IPS-NIHi11 (cell line): ENCODE measurements at places on chromosomes 1 and 21.

GRCh38 chr1:85268801-85269585 is 7.4 kb downstream of the BCL10 start:
- DNase-seq: no peak

DNA sequence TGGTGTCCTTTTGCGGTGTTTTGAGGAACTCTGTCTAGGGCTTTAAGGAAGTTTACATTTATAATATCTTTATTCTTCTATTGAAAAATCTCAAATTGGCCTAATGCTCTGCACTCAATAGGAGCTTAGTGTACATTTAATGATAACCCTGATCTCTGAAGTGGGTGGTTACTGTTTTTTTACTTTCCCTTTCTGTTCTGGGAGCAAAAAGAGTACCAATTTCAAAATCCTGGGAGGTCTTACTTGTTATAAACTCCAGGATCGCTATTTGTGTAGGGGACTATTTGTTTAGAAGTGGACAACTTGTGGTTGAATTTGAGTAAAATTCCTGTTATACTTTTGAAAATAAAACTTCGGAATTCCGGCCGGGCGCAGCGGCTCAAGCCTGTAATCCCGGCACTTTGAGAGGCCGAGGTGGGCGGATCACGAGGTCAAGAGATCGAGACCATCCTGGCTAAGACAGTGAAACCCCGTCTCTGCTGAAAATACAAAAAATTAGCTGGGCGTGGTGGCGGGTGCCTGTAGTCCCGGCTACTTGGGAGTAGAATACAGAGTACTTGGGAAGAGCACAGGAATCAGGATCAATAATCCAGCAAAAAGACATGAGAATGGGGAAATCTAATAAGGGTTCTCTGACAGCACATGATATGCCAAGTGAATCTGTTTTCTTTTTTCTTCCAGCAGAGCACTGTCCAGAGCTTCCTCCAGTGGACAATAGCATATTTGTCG is 1.1 kb downstream of the C4BPB start:
- DNase-seq: no peak

DNA sequence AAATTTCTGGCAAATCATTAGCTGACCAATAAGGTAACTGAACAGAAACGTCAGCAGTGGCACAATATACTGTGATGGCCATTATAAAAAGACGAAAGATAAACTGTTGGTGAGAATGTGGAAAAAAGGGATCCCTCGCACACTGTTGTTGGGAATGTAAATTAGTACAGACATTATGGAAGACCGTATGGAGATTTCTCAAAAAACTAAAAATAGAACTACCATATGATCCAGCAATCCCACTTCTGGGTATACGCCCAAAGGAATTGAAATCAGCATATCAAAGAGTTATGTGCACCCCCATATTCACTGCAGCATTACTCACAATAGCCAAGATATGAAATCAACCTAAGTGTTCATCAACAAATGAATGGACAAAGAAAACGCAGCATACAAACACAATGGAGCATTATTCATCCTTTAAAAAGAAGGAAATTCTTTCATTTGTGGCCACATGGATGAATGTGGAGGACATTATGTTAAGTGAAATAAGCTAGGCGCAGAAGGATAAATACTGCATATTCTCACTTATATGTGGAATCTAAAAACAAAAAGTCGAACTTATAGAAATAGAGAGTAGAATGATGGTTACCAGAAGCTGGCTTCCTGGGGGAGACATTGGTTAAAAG is 257.7 kb downstream of the RHOU start:
- DNase-seq: no peak

GRCh38 chr1:208601561-208601960 is 357.4 kb upstream of the PLXNA2 start:
- DNase-seq: no peak

DNA sequence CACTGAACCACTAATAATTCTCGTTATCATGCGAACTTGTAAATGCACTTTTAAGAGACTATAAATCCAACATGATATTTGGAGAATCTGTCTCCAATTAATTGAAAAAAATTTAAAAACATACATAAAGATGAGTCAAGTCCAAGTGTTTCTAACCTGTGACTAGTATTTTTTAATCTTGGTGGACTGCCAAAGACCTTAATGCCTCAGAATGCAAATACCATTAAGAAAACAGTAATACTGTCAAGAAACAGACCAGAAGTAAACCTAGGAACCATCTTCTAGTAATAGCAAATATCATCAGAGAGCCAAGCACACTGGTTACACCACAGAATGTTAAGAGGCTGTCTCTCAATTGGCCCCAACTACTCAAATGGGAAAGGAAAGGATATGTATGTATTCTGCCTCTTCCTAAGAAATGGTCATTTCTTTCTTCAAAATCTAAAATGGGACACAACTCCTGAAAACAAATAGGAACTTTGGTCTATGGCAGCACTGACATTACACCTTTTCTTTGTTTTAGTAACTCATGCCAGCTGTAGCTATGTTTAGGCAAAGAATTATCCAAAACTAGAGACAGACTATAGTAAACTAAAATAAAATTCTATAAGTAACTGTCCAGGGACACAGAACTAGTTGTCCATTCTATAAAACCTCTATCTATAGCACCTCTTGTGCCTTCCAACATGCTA is 15.8 kb downstream of the SCYL3 start:
- DNase-seq: no peak

GRCh38 chr1:2603521-2604155 is 17.1 kb downstream of the PRXL2B start:
- no peak for DNase-seq

DNA sequence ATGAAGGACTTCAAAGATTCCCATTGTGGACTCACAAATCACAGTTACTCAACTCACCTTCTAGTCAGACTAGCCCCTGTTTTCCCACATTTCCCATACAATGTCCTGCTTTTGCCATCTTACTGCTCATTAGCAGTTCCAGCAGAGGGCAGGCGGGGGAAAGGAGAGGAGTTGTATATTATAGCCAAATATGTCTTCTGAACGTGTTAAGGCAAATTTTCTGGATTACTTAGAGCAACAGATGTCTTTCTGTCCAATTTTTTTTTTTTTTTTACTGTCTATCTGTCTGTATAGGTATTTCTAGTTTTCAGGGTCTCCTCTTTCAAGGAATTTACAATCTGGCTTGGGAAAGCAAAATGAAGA is 29.9 kb upstream of the DDAH1 start:
- no peak for DNase-seq

DNA sequence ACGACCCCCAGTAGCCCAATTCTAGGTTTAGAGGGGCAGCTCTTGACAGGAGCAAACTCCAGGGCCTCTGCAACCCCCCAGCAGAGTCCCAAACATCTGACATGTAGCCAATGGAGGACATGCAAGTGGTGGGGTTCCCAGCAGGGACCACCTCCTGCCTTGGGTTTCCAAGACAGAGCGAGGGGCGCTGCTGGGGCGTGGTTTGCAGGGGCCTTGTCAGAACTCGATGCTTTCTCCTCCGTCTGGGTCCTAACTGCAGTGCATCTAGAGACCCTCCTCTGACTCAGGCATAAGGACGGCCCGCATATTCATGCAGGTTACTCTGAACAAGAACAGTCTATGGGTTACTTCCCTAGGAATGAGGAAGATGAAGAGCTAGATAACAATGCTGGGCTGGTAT is 17.2 kb downstream of the EPHX1 start:
- DNase-seq: no peak

GRCh38 chr21:29305561-29305960 is 6.8 kb downstream of the BACH1 start:
- DNase-seq: no peak

GRCh38 chr1:201127755-201128455 is 921 bp upstream of the ASCL5 start:
- DNase-seq: no peak

DNA sequence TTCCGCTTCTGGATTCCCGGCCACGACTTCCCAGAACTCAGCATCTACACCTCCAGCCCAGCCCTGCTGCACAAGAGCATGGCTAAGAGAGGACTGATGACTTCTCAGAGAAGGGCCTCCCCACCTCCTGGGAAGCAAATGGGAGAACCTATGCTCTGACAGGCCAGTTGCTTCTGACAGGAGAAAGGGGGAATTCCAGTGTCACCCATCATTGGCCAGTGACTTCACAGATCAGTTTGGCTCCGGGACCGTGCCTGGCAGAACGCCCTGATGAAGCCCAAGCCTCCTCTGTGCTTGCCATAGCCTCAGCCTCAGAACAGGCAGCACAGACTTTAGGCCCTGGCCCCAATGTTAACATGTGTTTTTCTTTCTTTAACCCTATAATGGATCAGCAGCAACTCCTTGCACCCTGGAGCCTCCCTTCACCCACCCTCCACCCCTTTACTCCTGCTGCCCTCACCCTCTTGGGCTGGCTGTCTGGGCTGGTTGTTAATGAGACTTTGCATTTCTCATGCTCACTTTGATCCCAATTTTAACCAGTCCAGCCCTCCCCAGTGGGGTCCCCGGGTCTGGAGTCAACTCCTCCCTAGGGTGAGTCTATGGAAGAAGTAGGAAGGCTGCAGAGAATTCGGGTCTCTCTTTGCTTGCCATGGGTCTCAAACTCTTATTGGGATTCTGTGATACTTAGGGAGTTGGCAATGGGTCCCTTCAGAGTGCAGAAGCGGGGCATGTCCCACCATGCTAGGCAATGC is 42.7 kb upstream of the SLC30A1 start:
- DNase-seq: no peak

GRCh38 chr1:205379056-205379455 is 22.3 kb upstream of the KLHDC8A start:
- DNase-seq: no peak

DNA sequence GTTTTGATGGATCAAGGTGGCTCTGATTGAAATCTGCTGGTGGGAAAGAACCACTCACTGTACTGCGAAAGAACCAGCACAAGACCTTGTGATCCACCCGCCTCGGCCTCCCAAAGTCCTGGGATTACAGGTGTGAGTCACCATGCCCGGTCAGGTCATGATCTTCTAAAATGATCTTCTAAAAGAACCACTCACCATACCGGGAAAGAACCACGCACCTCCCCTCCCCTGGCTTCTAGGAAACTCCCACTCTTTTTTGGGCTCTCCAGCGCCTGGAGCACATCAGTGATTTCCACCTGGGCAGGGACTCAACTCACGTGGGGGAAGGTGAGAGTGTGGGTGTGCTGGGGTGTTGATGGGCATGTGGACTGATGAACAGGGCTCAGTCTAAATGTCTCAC is 7.9 kb upstream of the RAB7B start:
- DNase-seq: no peak

GRCh38 chr1:248736977-248737376 is 18.6 kb downstream of the LYPD8 start:
- DNase-seq: no peak

DNA sequence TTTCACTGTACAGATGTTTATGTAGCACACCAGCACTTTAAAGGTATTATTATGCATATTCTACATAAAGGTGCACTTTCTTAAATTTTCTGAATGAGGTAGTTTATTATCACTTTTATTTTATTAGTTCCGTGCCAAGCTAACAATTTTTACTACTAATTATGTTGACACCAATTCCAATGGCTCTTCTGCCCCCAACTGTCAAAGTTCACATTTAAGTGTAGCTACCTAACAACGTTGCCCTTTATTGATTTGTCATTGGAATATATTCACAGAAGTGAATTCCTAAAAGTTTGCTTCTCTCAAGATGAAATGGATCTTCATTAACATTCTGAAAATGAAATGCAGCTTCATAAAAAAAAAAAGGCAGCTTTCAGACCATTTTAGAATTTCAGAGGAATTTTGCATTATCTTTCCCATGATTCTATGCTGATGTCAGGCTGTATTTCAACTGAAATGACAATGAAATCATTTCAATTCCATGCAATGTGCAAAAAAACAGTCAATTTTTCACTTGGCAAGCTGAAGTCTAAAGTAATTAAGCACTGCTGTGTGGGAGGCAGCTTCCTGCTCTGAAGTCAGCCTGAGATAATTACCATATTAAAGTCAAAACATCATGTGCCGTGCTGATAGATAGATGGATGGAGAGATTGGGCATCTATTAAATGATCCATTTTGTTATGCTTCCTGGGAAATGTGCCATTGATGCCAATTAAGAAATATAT is 229.2 kb downstream of the TTLL7 start:
- no peak for DNase-seq

DNA sequence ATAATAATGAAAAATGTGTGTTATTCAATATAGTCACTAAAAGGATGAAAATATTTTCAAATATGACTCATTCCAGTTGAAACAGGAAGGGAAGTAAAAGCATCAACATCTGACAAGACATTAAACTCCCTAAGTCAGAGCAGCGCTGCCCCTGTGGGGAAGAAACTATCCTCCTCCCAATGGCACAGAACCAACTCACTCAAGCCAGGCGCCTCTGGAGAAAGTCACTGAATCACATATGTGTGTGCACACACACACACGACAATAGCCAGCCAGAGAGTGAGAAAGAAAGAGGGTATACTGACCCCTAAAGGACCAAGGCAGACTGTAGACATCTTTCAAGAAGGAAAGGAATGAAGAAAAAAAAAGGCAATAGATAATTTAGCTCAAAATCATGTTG is 126.9 kb downstream of the SETD4 start:
- no peak for DNase-seq

- no peak for DNase-seq
These were observed 191.4 kb downstream of the MIS18A start for GRCh38 chr21:32087447-32087846.

- DNase-seq: peak; percentile 83
These were observed 48.5 kb upstream of the SLC25A33 start for GRCh38 chr1:9490605-9491339.

DNA sequence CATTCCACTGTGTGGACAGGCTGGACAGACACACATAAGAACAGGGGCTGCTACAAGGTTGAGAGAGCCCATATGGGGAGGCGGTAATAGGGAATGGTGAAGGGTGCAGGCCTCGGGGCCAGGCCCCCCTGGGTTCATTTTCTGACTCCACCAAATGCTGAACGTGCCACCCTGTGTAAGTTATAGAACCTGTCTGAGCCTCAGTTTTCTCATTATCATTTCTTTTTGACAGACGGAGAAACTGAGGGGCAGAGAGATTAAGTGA is 569.5 kb downstream of the PTPRU start:
- no peak for DNase-seq

GRCh38 chr1:39574646-39575045 is 1.9 kb downstream of the PABPC4 start:
- no peak for DNase-seq

GRCh38 chr1:17886386-17886785 is 131.3 kb downstream of the ACTL8 start:
- no peak for DNase-seq

GRCh38 chr1:61230523-61230922 is 148.2 kb downstream of the NFIA start:
- DNase-seq: no peak

DNA sequence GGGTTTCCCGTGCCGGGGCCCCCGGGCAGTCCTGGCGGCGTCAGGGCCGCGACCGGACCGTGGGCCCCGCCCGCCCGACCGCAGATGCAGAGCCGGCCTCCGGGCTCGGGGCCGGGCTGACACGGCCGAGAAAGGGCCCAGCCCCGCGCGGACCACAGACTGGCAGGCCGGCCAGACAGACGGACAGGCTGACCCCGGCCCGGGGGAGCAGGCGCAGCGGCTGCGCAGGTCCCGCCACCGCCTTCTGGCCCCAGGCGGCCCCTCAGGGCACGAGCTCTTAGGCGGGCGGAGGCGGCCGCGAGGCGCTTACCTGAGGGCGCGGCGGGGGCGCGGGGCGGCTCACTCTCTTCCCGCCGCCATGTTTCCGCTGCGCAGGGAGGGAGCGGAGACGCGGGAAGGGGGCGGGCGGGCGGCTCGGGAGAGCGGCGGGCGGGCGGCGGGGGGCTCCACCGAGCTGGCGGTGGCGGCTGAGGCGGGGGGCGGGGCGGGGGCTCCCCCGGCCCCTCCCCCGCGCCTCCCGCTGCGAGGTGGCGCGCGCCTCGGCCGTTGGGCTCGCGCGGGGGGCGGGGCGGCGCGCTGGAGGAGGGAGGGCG is at the start of gene SCMH1:
Gene SCMH1 (minus strand): TSS at position 558 of the 593 bp plus-strand sequence. CDS start 56,173 bp downstream, outside the sequence.
- DNase-seq: peak; percentile 91

- no peak for DNase-seq
These were observed 1.0 kb downstream of the TMEM59 start for GRCh38 chr1:54051933-54052430.
